ENCODE measurements at places on chromosomes 1 and 21.

GRCh38 chr1:28540651-28541050 is 12.2 kb upstream of the TRNAU1AP start:
- no peak for DNase-seq

- DNase-seq = no peak
Observed at GRCh38 chr1:171780583-171781175, 781 bp upstream of the METTL13 start.

DNA sequence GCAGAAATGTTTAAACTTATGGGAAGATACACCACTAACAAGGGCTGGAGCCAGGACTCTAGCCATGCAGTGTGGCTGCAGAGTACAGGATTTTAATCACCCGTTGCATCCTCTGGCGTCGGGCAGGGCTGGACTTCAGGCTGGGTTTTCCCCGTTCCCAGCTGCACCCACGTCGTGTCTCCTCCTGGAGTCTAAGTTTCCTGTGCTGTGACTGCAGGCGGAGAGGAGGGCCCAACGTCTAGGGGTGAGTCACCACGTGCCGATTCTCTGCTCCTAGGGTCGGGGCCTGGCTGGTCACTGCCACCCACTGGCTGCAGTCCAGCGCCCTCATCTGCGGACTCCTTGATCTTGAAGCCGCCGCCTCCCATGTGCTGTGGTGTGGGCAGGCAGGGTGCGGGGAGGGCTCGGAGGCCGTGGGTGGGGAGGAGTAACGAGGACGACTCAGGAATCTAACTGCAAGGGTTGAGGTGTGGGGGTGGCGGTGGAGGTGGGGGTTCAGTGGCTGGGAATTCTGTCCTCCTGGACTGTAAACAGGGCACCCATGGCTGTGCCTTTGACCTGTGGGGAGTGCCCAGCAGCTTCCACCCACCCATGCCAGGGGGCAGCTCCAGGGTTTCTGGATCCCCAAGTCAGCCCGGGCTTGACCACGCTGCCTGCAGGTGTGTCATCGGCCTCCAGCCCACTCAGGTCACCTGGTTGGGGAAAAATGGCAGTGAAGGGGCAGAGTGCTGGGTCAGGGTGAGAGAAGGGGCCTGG is 77.8 kb downstream of the ALPL start:
- no peak for DNase-seq

- DNase-seq = no peak
Observed at GRCh38 chr1:58477390-58477789, 69.1 kb downstream of the OMA1 start.

DNA sequence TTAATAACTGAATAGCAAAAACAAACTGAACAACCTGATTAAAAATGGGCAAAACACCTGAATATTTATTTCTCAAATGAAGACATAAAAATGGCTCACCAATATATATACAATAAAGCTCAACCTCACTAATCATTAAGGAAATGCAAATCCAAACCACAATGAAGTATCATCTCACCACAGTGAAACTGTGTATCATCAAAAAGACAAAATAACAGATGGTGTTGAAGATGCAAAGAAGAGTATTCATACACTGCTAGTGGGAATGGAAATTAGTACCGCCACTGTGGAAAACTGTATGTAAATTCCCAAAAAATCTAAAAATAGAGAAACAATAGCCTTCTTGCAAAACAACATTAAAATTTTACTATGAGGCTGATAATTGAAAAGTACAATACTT is 1660.1 kb upstream of the B3GALT2 start:
- DNase-seq = no peak

- no peak for DNase-seq
Observed at GRCh38 chr1:235275223-235275622, 52.8 kb downstream of the ARID4B start.

DNA sequence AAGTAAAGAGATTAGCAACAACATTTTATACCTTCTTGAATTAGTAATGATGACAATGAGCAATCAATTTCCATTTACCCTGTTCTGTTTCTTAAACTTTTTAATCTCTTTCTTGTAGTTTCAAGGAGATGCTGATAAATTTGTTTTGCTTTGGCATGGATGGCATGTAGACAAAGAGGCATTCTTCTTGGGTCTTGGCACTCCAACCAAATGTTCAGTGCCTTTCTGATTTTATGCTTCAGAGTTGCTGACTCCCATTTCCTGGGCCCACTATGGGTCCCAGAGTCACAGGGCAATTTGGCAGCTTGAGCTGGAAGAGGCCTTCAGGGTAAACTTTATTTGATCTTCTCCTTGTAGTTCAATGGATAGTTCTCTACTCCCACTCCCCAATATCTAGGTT is 42.1 kb upstream of the OSBPL9 start:
- no peak for DNase-seq

Measured in thoracic aorta (tissue), 2 donors.